ENCODE measurements at places on chromosomes 1 and 21.
A peak's percentile ranks its signal among the peaks of the same experiment; 100 is the strongest.

GRCh38 chr1:46530791-46531409 lies 20.5 kb downstream of the KNCN start:
- DNase-seq = no peak

DNA sequence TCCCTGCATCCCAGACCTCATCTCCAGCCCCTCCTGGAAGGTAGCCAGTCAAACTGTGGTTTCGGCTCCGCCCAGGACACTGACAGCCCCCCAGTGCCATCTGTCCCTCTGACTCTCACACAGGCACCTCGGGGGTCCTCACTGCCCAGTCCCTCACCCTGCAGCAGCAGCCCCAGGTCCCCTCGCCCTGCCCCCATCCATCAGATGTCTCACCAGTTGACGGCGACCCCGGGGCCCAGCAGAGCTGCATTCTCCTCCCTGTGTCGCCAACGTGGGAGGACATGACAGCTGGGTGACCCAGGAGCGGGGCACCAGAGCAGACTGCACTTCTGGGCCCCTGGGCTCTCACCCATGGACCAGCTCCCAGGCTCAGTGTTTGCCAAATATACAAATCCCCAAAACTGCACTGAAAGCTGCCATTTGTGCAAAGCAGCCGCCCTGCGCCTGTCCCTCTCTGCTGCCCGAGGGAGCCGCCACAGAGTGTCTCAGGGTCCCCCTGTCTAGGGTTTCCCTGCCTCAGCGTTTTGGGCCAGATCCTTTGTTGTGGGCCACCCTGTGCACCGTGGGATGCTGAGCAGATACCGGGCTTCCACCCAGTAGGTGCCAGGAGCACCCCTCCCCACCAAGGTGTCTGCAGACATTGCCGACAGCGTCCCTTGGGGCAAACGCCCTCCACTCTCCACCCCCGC lies 48.2 kb downstream of the PRDM15 start:
- no peak for DNase-seq

DNA sequence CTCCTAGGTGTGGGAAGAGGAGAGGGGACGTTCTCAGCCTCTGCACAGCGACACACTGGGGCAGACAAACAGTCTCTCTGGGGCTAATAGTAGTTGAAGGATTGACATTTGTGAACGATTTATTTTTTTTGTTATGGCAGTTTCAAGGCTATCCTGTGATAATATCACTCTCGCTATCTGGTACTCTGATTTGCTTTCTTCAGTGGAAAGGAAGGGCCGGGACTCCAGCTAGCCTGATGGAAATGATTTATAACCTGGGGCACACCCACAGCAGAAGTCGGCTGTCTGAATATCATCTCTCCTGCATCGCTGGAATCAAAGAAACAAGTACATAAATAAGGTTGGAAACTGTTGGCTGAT lies 122.7 kb downstream of the KCNN3 start:
- no peak for DNase-seq

GRCh38 chr1:223765036-223765718 lies 52.8 kb downstream of the CAPN2 start:
- DNase-seq = no peak

- DNase-seq = no peak
Measured at GRCh38 chr1:82778612-82779011, 977.9 kb downstream of the ADGRL2 start.

- no peak for DNase-seq
Measured at GRCh38 chr1:93633313-93633712, 48.3 kb downstream of the BCAR3 start.

DNA sequence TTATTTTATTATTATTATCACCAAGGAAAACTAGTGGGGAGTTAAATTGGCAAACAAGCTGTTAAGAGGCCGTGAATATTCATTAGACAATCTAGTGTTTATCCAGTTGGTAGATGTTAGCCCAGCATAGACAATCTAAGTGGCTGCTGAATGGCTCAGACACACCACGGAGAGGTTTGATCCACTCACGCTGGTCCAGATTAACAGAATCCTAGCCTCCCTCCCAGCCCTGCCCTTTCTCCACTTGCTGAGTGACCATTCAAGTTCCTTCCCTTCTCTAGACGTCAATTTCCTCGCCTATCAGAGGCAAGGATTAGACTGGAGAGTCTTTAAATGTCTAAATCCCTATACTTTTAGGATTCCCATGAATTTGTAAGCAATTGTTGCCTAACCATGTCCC lies 80.1 kb downstream of the RRAGC start:
- no peak for DNase-seq

DNA sequence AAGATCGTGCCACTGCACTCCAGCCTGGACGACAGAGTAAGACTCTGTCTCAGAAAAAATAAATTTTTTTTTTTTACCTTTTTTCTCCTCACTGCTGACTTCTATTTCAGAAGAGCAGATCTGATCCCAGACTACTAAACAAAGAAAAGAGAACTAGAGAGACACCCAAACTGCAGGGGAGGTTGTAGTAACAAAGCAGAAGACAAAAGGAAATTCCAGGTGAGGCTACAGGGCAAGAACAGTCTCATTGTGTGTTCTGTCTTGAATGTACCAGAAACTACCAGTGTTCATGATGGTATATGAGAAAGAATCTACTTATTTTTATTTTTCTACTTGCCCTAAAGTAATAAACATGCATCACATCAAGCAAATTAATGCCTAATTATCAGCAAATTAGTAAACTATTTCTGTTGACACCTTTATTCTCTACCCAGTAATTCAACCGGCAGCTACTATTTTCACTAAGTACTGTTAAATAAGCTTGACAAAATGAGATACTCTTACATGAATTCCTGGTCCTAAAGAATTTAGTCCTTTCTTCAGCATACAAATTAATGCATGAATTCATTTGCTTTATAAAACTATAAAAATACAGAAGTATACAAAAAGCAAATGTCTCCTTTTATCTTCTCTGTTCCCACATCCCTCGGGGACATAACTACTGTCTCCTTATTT lies 40.6 kb downstream of the ARID4B start:
- no peak for DNase-seq

DNA sequence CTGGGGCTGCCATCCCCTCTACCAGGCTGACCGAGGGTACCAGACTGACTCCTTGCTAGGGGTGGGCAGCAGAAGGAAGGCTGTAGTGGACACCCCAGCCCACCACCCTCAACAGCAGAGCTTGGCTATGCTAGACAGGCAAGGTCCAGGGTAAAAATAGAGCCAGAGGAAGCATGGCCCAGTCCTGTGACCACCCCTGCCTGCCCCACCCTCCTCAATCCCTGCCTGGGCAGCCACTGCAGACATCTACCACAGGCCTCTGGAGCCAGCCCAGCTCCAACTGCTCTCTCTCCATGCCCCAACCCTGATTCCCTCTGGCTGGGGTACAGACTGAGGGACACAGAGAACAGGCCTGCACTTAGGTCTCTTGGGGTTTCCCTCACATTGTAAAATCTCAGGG lies 1.7 kb downstream of the S100A1 start:
- DNase-seq = peak; percentile 26

- DNase-seq = no peak
Measured at GRCh38 chr1:201016943-201017827, 6.3 kb downstream of the KIF21B start.

DNA sequence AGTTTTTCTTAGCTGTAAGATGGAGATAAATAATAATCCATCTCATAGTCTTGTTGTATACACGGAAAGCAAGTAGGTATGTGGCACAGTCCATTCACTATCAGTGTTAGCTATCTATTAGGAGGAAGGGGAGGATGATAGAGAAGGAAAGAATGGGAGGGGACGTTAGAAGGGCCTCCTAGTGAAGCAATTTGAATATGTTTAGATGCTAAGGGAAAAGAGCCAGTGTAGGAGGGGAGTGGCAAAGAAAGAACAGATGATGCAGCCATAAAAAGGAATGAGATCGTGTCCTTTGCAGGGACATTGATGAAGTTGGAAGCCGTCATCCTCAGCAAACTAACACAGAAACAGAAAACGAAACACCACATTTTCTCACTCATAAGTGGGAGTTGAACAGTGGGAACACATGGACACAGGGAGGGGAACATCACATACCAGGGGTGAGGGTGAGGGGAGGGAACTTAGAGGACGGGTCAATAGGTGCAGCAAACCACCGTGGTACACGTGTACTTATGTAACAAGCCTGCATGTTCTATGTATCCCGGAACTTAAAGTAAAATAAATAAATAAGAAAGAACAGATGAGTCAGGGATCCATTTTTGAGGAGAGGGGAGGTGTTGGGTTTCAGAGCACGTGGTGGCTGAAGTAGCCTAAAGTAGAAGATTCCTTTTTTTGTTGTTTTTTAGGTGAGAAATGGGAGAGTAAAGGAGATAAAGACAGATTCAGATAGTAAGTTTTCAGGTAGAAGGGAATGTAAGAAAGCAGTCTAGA lies 124.1 kb downstream of the POU2F1 start:
- no peak for DNase-seq

DNA sequence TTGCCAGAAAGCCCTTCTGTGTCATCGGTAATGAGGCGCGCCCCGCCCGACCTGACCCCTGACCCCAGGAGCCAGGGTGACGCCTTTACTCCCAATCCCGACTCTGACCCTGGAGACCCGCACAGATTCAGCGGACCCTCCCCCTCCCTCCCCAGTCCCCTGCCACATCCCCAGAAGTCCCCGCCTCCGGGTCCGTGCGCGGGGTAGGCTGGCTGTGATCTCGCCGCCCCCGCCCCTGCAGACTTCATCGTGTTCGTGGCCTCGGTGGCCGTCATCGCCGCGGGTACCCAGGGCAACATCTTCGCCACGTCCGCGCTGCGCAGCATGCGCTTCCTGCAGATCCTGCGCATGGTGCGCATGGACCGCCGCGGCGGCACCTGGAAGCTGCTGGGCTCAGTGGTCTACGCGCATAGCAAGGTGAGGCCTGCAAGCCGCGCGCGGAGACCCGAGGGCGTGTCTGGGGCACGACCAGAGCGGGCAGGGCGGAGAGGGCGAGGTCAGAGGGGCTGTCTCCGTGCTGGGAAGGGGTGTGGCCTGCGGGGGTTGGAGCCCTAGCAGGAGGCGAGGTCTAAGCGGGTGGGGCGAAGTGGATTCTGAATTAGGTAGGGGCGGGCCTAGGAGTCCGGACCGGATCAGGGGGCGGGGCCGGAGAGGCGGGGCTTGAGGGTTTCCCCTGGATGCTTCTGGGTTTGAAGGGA lies 34.8 kb downstream of the KCNQ4 start:
- DNase-seq = peak; percentile 58

Measured in GM03348 (cell line).